NCI-H1417 treated with DMSO at 0.1 percent for 48 hours (cell line): ENCODE measurements at places on chromosomes 1 and 21.

DNA sequence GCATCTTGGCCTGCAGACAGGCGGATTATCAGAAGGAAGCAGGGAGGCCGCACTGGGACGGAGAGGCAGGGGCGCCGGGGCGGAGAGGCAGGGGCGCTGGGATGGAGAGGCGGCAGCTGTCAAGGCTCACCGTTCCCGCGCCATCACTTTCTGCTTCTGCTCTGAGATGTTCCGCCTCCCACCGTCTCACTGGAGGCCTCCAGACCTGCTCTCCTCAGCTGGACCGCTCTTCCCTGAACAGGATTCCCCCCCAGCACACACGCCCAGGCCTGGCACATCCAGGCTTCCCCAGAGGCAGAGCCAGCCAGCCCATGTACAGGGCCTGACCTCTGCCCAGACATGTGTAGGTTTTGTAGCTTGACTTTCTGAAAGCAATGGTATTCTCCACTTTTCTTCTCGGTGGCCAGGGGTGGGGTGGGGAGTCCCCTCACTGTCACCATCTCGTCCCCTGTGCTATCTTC, 84.1 kb downstream of the RIPK4 start:
- no peak for DNase-seq

GRCh38 chr1:93676427-93676826, 5.2 kb downstream of the BCAR3 start:
- no peak for DNase-seq

DNA sequence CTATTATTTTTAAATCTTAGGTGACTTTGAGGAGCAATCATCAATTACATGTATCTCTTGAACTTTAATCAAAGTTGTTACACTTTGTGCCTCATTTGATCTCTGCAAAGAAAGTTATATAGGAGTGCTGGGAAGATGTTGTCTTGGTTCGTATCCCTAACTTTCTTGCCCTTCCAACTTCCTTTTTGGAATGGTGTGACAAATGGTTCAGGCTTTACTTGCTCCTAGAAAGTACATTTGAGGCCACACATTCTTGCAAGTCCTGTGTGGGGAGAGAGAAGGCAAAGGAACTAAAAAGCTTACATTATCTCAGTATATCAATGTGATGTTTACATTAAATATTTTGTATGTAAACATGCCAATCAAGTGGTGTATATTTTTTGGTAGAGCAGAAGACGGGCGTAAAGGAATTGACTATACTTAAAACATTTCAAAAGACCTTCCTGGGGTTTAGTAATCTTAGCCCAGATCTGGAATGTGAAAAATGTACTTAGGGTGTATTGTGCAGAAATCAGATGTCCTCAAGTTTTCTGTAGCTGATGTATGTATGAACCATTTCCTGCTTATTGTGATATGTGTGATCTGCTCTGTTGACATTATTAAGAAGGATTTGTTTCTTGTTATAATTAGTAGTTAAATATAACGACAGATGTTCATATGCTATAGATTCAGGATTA, 59.2 kb downstream of the USP25 start:
- DNase-seq: no peak

DNA sequence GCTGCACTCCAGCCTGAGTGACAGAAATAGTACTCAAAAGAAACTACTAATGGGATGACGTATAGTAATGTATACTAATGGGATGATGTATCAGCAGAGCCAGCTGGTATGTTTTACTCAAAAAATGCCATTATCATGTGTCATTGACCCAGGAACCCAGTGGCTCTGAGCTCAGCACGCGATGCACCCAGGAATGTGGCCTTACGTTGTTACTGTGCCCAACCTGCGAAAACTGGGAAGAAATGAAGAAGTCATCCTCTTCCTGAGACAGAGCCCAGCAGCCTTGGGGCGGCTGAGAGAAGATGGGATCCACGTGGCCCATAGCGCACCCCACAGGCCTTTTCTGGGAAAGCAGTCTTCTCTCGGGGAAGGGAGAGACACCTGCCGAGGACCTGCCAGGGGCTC, 8.8 kb downstream of the UBE2J2 start:
- no peak for DNase-seq

- DNase-seq: no peak
Measured at GRCh38 chr1:57129865-57130264, 164.1 kb upstream of the C8B start.

- DNase-seq: no peak
Measured at GRCh38 chr1:23925279-23925678, 12.1 kb upstream of the CNR2 start.

DNA sequence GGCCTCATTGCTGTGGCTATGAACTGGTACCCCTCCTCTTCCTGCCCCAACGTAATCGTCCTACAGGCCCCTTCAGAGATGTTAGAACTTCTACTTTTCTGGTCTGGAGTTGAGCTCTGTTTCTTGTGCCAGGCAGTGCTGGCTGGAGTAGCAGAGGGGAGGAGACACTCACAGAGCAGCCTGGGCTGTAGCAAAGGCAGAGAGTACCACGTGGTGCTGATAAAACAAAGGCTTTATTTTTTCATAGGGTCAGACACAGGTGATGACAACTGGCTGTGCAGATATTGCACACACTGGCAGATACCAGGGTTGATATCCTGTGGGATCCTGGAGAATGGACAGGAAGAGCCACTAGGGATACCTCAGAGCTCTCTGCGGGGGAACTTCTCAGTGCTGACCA, 23.2 kb downstream of the CRCT1 start:
- no peak for DNase-seq

DNA sequence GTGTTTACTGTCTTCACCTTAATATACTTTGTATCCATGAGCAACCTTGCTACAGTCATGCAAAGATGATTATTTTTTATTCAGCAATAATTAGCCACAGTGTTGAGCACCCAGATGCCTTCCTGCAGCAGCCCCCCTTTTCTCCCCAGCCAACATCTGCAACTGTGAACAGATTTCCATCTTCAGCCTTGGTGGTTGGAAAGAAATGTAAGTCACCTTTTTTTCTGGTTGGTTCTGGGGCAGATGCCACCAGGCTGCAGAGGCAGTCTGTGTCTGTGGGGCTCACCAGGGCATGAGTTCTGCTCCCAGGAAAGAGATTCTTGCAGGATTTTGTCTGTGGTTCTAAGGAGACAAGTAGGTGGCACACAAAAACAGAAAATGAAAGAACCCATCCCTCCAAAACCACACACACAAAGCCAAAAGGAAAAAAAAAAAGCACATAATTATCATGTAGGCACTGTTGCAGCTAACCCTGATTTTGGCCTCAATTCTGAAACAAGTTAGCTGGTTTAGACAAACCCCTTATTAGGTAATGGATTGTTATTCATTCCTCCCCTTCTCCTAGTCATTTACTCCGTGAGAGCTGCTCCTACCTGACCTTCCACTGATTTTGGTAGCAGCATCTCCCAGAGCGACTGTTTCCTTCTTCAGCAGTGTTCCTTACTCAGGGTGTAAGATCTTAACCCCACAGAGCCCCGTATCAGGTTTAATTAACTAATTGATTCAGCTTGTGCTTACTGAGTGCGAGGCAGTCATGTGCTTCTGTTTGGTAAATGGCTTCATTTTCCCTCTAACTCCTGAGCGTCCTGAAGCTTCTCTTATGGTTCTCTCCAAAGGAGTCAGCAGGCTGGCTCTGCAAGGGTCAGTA, 36.5 kb downstream of the GALNT2 start:
- DNase-seq: no peak

DNA sequence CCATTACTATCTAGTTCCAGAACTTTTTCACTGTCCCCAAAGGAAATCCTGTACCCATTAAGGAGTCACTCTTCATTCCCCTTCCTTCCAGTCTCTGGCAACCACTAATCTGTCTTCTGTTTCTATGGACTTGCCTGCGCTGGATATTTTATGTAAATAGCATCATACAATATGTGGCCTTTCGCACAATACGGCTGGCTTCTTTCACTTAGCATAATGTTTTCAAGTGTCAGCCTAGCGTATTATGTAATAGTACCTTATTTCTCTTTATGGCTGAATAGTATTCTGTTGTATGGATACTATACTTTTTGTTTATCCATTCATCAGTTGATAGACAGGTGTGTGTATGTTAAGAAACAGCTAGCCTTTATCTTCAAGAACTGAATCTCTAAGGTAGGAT, 14.3 kb downstream of the ATF3 start:
- no peak for DNase-seq

- DNase-seq: no peak
Measured at GRCh38 chr1:50157306-50157941, 48.7 kb downstream of the ELAVL4 start.

GRCh38 chr1:65401612-65402011, 18.9 kb upstream of the LEPR start:
- DNase-seq: no peak

GRCh38 chr1:112255080-112255479, 140.9 kb upstream of the CTTNBP2NL start:
- no peak for DNase-seq

DNA sequence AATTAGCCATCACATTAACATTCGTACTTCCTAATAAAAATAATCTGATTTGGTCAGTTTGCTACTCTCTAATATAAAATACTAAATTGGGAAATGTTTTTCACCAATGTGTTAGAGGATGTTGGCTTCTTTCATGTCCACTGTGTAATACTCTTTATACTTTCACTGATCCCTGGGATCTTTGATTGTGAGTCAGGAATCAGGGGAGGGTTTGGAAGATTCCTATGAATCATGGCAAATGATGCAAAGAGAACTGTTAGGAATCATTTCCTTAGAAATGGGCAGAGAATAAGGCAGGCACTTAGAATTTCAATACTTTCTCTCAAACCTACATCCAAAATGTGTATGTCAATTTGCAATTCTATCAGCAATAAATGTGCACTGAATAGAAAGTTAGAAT, 31.0 kb downstream of the KRTAP24-1 start:
- DNase-seq: no peak

GRCh38 chr1:2533365-2533764, 3.3 kb upstream of the HES5 start:
- DNase-seq: no peak
